Endothelial cell (in vitro differentiated cells): ENCODE measurements at places on chromosomes 2 and 18. TPM values are rescaled to one million over a fixed set of nuclear protein-coding genes. Genes with fewer than 3 reads are reported as not detected.

GRCh38 chr18:46379323-46379950, 275.3 kb downstream of the HAUS1 start:
- no peak for DNase-seq

DNA sequence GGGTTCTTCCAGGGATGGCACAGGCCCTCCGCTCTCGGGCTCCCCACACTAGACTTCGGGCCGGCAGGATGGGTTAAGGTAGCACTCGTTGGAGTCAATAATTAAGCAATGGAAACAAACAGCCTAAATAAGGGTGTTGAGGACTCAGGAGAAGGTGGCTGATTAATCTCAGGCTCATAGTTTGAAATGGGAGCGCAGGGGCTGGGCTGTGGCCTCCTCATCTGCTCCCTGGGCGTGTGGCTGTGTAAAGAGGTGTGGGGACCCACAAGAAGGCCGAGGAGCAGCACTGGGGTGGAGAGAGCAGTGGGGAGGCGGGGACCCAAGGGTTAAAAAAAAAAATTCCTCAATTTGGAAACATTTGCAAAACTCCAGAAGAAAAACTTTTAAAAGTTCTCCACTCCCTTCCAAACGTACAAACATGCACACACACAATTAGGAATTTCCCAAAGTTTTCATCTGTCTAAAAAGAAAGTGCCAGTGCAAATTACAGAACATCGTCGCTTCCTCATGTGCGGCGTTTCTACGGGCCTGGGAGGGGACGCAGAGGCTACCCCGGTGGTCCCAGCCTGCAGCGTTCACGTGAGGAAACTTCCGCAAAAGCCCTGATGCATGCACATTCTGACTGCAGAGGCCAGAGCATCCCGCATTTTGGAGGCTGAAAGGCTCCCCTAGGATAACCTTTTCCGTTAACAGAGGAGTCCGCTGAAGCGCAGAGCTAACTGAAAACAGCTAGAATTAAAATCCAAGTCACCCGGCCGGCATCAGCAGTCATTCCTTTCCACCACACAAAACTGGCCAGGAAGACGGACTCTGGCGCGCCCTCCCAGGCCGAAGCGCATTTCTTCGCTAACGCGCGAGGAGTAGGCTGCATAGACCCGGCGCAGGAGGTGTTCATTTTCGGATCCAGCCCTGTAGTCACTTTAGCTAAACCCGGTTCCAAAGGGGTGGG, 1.0 kb upstream of the TUBB6 start:
- peak; percentile 58 for DNase-seq

- DNase-seq, result no peak
These were observed 318.7 kb downstream of the PTPRM start for GRCh38 chr18:7885865-7886264.

PAIP2B gene
- total RNA-seq, result 2.9 TPM

GRCh38 chr2:36438449-36438977, 82.9 kb downstream of the CRIM1 start:
- no peak for DNase-seq

- DNase-seq, result no peak
These were observed 182.3 kb upstream of the PGAP1 start for GRCh38 chr2:197108758-197109157.

DNA sequence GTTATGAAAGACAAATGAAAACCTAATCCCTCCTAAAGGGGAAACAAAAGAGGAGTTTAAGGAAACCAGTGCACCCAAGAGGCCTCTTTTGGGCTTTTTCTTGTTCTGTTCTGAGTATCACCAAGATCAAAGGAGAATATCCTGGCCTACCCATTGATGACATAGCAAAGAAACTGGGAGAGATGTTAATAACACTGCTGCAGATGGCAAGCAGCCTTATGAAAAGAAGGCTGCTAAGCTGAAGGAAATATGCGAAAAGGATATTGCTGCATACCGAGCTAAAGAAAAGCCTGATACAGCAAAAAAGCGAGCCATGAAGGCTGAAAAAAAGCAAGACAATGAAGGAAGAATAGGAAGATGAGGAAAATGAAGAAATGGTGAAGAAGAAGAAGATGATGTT, 23.6 kb upstream of the STAT4 start:
- no peak for DNase-seq

DNA sequence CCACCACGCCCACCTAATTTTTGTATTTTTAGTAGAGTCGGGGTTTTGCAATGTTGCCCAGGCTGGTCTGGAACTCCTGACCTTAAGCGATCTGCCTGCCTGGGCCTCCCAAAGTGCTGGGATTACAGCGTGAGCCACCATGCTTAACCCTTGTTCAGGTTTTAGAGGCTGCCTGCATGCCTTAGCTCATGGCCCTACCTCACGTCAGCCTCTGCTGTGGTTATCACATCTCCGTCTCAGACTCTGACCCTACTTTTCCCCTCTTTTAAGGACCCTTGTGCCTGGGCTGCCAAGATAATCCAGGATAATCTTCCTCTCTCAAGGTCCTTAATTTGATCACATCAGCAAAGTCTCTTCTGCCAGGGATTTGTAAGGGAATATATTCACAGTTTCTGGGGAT, 98.2 kb upstream of the PMAIP1 start:
- no peak for DNase-seq

SCYGR7 gene
- not detected for total RNA-seq

- no peak for DNase-seq
These were observed 18.4 kb downstream of the GRP start for GRCh38 chr18:59238385-59238784.

DNA sequence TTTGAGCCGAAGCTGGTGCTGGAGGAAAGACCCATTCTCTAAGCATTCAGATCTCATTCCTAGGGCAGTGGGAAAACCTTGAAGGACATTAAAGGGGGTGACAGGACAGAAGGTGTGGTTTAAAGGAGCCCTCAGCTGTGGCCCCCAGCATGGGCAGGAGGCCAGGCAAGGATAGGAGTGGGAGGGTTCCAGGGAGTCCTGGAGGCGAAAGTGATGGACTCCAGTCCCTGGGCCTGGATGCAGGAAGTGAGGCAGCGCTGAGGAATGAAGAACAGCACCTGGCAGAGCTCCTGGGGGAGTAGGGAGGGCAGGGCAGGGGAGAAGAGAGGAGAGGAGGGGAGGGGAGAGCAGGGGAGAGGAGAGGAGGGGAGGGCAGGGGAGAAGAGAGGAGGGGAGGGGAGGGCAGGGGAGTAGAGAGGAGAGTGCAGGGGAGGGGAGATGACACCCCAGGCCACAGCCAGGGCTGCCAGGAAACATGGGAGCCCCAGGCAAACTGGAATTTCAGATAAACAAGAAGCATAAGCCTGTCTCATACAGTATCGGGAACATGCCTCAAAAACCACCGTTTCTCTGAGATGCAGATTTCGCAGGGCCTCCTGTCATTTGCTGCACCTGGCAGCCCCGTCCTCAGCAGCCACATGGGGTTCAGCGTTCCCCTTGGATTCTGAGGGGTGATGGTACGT, 5.7 kb downstream of the RAMP1 start:
- DNase-seq, result no peak

PSTPIP2 gene
- total RNA-seq, result 7.8 TPM

GRCh38 chr2:237062585-237062984, 23.1 kb upstream of the COPS8 start:
- DNase-seq, result no peak

- DNase-seq, result no peak
These were observed 432.7 kb upstream of the HNRNPA3 start for GRCh38 chr2:176779917-176780316.

CHST9 gene
- total RNA-seq, result 4.7 TPM

DNA sequence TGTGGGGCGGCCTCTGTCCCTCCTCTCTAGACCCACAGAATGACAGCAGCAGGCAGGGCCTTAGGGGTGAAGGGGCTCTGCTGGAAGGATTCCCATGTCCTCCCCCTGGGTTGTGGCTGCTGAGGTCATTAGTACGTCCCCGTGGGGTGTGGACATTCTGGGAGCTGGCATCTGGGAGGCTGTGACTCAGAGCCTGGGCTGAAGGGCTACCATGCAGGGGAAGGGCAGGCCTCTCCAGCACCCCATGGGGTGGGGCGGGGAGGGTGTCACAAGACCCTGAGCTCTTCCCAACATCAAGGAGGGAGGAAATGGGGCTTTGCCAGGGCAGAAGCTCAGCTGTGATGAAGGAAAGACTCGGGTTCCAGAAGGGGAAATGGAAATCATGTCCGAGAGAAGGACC, 105.8 kb upstream of the SMAD2 start:
- no peak for DNase-seq

CD8B gene
- not detected for total RNA-seq
